ENCODE measurements at places on chromosomes 11 and 22.

- DNase-seq, result no peak
Measured at GRCh38 chr11:112706863-112707262, 254.4 kb upstream of the NCAM1 start.

- no peak for DNase-seq
Measured at GRCh38 chr11:117315285-117316196, 515 bp downstream of the BACE1 start.

- DNase-seq, result no peak
Measured at GRCh38 chr11:30583476-30584280, 2.5 kb downstream of the MPPED2 start.

GRCh38 chr11:118142081-118142480 lies 10.5 kb downstream of the SCN4B start:
- DNase-seq, result no peak

GRCh38 chr22:16965083-16965482 lies 42.9 kb downstream of the GAB4 start:
- DNase-seq, result no peak

DNA sequence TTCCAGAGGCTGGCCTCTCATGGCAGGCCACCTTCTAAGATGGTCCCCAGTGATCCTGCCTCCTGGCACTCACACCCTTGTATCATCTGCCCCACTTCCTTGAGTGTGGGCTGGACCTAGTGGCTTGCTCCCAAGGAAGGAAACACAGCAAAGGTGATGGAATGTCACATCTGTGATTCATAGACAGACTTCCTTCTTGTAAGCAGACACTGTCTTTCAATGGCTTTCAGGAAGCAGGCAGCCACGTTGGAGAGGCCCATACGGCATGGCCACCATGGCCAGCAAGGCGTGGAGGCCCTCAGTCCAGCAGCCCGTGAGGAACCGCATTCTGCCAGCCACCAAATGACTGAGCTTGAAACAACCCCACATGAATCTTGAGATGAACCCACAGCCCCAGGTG lies 11.3 kb downstream of the LMO1 start:
- no peak for DNase-seq

DNA sequence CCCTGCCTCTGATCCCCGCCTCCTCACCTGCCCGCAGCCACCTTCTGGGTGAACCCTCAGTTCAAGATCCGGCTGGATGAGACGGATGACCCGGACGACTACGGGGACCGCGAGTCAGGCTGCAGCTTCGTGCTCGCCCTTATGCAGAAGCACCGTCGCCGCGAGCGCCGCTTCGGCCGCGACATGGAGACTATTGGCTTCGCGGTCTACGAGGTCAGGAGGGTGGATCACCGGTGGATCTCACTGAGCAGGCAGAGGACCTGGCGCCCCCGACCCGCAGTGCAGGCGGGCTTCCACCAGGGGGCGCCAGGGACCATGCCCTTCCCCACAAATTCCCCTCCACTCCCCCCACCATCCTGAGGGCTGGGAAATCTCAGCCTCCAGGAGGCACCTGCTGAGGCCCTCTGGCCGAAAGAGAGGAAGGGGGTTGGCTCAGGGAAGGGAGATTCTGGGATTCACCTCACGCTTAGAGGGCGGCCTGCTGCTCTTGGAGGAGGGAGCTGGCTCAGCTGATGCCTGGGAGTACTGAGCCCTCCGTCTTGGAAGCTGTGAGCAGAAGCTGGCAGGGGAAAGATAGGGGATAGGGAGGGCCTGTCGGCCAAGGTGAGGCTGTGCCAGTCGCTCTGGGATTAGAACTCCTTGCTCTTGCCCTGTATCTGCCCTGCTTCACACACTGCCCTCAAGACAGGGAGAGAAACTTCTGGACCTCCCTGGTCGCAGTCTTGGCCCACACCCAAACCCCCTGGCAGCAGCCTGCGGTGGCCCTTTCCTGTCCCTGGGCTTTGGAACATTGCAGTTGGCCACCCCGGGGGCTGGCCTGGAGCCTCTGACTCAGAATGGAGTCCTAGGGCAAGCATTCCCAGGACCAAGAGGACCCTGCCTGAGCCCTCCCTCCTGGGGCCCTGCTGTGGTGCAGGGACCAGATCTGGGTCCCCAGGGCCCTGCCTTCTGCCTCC lies 23.2 kb downstream of the CAPN1 start:
- DNase-seq, result no peak

- DNase-seq, result no peak
Measured at GRCh38 chr22:24235315-24235714, 9.6 kb downstream of the GGT5 start.
